ENCODE measurements at places on chromosomes 16 and 17.
A peak's percentile ranks its signal among the peaks of the same experiment; 100 is the strongest.

- DNase-seq, result peak; percentile 91
These were observed 60.4 kb downstream of the NOG start for GRCh38 chr17:56653877-56654276.

GRCh38 chr17:28045304-28045703 is 2.8 kb downstream of the NLK start:
- DNase-seq, result no peak

DNA sequence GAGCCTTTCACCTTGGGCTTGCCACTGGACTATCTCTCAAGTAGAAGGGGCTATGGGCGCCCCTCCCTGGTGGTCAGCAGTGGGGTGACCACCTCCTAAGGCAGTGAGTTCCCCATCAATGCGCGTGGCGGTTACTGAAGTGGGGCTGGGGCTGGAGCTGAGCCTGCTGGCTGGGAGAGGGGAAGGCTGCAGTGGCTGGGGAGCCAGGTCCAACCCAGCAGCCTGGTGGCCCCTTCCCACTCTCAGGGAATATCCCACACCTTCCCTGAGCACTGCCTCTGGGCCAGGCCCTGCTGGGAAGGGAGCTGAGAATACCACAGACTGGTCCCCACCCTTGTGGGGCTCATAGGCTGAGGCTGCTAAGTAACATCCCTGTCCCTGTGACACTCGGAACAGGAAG is 19.8 kb upstream of the MPRIP start:
- DNase-seq, result no peak

DNA sequence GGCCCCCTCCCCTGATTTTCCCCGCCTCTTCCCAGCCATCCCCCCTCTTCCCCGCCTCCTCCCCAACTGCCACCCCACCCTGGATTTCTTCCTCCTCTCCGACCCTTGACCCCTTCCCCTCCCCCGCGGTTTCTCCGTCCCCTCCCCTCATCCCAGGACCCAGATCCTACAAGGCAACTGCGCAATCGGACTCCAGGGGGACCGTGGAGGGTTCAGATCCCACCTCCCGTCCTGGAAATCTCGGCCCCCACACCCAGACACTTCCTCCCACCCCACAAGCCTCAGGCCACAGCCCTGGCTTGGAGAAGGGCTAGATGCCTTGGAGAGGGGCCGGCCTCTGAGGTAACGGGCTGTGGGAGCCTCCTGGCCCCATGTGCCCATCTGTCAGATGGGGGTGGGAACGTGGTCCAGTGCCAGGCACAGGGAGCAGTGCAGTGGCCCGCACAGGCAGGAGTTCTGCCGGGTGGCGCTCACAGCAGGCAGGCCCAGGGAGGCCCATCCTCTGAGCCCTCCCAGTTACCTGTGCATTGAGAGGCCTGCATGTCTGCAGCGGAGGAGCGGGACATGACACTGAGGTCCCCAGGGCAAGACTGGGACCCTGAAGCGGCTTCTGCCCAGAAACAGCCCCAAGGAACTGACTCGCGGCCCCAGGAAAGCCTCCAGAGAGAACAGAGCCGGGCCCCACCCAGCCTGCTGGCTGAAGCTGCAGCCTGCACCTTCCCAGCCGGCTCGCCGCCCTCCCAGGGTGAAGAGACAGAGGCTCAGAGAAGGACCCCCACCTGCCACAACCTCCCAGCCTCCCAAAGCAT is 16.7 kb downstream of the ZNF423 start:
- DNase-seq, result no peak

DNA sequence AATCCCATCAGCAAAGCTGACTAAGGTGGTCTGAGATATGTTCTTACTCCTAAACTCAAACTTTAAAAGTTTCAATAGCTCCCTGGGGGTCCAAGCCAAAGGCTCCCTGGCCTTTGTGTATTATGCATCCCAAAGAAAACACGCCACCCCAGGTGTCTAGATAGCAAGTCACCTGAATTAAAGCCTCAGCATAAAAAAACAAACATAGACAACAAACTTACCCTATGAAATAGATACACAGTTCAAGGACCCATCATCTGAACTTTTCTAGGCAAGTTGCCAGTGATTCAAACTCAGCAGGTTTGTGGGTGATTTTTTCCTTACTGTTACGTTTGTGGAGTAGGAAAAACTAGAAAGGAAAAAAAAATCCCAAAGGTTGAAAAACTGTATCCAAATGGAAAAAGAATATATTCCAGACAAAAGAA is 12.5 kb downstream of the CMTM3 start:
- peak; percentile 70 for DNase-seq

DNA sequence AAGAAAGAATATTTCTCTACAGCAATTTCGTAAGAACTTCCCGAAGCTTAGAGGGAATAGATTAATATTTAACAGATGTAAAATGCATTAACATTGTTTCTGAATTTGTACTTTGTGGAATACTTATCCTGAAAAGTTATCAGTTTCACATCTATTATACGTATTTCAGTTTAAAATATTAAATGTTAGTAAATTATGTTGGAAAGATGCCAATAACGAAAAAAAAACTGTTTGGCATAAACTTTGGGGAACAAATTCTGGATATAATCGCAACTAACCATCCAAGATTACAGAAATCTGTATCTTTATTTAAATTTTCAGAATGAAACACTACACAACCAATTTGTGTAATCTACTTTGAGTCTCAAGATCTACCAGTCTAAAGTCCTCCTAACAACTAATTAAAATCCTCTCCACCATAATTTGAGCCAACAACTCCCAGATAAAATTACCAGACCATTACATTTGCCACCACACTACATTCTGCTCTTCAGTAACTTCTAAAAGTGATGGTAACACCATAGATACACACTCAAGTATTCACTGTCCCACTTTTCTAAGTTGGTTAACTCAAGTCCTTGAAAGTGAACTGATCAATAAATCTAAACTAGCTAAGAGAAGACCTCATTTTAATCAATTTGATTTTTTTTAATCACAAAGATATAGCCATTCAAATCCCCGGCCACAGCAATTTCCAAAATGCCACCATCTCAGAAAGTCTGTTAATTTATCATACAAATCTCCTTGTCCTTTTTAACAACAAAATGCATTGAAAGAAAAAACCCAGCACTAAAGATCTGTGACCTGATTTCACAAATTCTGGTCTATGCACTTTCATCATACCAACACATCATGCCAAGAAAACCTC is 2.0 kb downstream of the SIAH1 start:
- no peak for DNase-seq

- peak; percentile 62 for DNase-seq
These were observed 236.1 kb downstream of the GRIN2A start for GRCh38 chr16:9946022-9946720.

DNA sequence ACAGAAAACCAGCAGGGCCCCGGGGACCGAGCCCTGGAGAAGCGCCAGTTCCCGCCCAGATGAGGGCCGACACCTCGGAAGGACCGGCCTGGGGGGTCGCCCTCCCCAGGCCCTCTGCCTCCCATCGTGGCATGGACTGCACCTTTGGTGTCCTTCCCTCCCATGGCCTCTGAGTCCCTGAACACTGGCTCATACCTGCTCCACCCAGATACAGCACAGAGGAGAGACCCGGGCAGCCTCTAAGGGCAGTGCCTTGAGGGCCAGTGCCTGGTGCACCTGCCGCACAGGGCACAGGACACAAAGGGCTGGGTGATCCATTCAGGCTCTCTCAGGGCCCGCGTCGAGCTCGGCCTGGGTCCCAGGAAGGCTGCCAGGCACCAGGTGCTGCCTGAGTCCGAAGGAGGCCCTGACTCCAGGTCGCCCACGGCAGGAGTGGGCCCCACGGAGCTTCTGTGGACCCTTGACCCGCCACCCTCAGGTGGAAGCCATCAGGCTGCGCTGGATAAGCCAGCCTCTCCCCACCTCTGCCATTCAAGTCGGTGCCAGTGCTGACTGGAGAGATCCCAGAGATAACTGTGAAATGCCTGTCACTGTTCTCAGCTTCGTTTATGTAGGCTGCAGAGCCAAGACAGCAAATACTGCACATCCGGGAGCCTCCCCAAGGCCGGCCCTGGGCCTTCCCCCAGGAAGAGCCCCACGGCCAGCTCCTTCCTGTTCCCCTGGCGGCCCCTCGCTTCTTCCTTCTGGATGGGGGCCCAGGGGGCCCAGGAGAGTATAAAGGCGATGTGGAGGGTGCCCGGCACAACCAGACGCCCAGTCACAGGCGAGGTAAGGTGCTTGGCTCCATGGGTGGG is at the start of gene ZG16B:
TSS of gene ZG16B (plus strand) at position 803 of the 854 bp plus-strand sequence. CDS start 139 bp downstream, outside the sequence.
- no peak for DNase-seq

GRCh38 chr16:8661703-8662102 is 12.7 kb upstream of the ABAT start:
- DNase-seq, result no peak

- DNase-seq, result no peak
These were observed 78.8 kb upstream of the FOXF1 start for GRCh38 chr16:86431540-86431939.

All from endodermal cell (in vitro differentiated cells).